ENCODE measurements at places on chromosomes 6 and 20. TPM values are rescaled to one million over a fixed set of nuclear protein-coding genes. Genes with fewer than 3 reads are reported as not detected.

BTBD3 gene
- total RNA-seq = 104 TPM

GPX5 gene
- not detected for total RNA-seq

FERMT1 gene
- 8.4 TPM for total RNA-seq

SLC52A3 gene
- 0.38 TPM for total RNA-seq

IRF4 gene
- total RNA-seq = not detected

MDN1 gene
- total RNA-seq = 44.1 TPM

LIN28B gene
- 38.8 TPM for total RNA-seq

DNA sequence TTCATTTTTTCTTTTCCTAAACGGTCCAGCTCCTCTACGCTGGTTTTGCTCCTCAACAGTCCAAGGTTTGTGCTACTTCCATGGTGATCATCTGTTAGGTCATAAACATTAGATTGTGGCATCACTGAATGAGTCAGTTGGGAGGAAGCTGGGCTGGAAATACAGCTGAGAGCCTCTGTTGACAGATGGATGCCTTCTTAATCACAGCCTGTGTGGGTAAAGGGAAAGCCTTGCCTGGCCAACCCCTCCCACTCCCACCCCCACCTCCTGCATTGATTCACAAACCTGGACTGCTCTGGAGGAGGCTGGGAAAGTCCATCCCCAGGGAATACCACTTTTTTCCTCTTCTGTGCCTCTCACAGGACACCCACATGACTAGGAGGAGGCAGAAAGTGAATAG lies 180.6 kb upstream of the CCN2 start:
- H3K27ac ChIP-seq = no peak overlapping the region
- no peaks in the 10 kb centered on the region for H3K36me3 ChIP-seq
- no peak overlapping the region for H3K4me3 ChIP-seq
- no peak for DNase-seq
- H3K4me1 ChIP-seq = peaks cover 10% of the 10 kb centered on the region
- H3K27me3 ChIP-seq = no peaks in the 10 kb centered on the region

- H3K36me3 ChIP-seq = peaks cover 18% of the 10 kb centered on the region
- no peaks in the 10 kb centered on the region for H3K27me3 ChIP-seq
- DNase-seq = no peak
Measured at GRCh38 chr6:109768485-109768884, 77.4 kb downstream of the FIG4 start.

DNA sequence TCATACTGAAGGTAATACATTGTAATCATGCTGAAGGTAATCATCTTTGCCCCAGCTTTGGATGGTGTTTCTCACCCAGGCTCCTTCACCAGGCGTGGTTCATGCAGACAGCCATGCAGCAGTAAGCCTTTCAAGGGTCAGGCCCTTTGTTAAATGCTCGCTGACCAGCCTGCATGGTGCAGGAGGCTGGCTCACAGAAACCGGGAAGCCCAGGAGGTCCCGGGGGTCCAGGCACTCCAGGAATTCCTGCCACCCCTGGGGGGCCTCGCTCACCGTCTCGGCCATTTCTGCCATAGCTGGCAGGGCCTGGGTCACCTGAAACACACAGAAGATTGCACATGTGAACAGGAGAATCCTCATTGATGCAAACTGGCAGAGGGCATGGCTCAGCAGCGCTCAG lies 86.1 kb downstream of the COL9A1 start:
- H3K4me3 ChIP-seq = no peak overlapping the region
- no peak overlapping the region for H3K27ac ChIP-seq
- no peak for DNase-seq
- H3K36me3 ChIP-seq = no peaks in the 10 kb centered on the region

DNA sequence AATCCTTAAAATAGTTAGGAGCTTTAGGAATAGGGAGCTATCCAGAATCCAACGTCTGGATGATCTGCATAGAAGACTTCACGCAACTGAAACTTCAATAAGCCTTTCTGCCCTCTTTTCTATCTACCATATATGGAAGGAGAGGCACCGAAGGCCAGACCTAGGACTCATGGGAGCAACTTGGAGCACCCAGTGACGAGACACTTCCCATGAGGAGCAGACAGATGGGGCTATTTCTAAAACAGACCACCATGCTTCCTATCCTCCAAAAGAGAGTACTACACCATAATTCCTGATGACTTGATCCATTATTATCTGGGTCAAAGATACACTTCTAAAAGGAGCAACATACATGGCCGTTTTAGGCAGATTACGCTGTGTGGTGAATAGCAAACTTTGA lies 6.0 kb downstream of the RPP40 start:
- no peaks in the 10 kb centered on the region for H3K4me1 ChIP-seq
- H3K27ac ChIP-seq = no peak overlapping the region
- no peaks in the 10 kb centered on the region for H3K27me3 ChIP-seq
- no peak overlapping the region for H3K4me3 ChIP-seq
- peaks cover 3% of the 10 kb centered on the region for H3K36me3 ChIP-seq

- no peak for DNase-seq
- H3K27me3 ChIP-seq = peaks cover 7% of the 10 kb centered on the region
- peaks cover 4% of the 10 kb centered on the region for H3K4me1 ChIP-seq
- H3K27ac ChIP-seq = no peak overlapping the region
- H3K36me3 ChIP-seq = no peaks in the 10 kb centered on the region
- H3K4me3 ChIP-seq = no peak overlapping the region
Measured at GRCh38 chr6:2733324-2733723, 17.4 kb downstream of the MYLK4 start.

GRCh38 chr6:108526739-108527174 lies 34.0 kb upstream of the FOXO3 start:
- no peak overlapping the region for H3K27ac ChIP-seq
- no peak for DNase-seq
- H3K4me1 ChIP-seq = peaks cover 2% of the 10 kb centered on the region
- H3K4me3 ChIP-seq = no peak overlapping the region

- no peak overlapping the region for H3K27ac ChIP-seq
- DNase-seq = no peak
- H3K4me3 ChIP-seq = no peak overlapping the region
- H3K27me3 ChIP-seq = no peaks in the 10 kb centered on the region
- peaks cover 22% of the 10 kb centered on the region for H3K4me1 ChIP-seq
- H3K36me3 ChIP-seq = peaks cover 10% of the 10 kb centered on the region
Measured at GRCh38 chr20:19970256-19970765, 46.9 kb upstream of the NAA20 start.

DNA sequence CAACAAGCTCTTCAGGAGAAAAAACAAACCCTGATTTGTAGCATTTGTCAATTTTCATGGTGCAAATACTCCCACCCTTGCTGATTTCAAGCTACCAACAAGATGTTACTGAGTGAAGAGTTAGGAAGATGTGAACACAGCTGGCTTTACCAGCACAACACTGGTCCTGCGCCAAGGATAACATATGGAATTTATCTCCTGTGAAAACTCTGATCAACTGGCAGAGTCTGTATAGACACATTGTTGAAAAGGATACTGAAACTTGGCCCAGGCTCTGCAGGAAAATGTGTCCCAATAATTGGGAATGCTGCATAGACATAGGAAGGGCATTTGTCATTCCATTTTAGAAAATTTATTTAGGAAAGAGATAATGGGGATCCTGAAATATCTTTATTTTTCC lies 29.0 kb downstream of the OTOR start:
- H3K36me3 ChIP-seq = no peaks in the 10 kb centered on the region
- no peaks in the 10 kb centered on the region for H3K4me1 ChIP-seq
- peaks cover 17% of the 10 kb centered on the region for H3K27me3 ChIP-seq
- H3K4me3 ChIP-seq = no peak overlapping the region

- H3K4me3 ChIP-seq = no peak overlapping the region
- peak; percentile 41 for DNase-seq
- no peaks in the 10 kb centered on the region for H3K27me3 ChIP-seq
- peak overlapping the region; percentile 13 for H3K27ac ChIP-seq
- peaks cover 15% of the 10 kb centered on the region for H3K4me1 ChIP-seq
Measured at GRCh38 chr20:35306931-35307517, 14.8 kb upstream of the FAM83C start.

DNA sequence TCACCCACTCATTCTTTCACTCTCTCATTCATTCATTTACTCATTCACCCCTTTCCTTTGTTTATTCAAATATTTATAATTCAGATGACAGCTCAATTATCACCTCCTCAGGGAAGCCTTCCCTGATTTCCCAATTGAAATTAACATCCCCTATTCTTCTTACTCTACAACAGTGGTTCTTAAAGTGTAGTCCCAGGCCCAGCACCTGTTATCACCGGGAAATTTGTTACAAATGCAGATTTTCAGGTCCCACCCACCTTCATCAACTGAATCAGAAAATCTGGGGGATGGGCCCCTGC lies 30.3 kb downstream of the KIAA1755 start:
- H3K27me3 ChIP-seq = no peaks in the 10 kb centered on the region
- H3K4me3 ChIP-seq = no peak overlapping the region
- H3K4me1 ChIP-seq = no peaks in the 10 kb centered on the region
- no peaks in the 10 kb centered on the region for H3K36me3 ChIP-seq
- no peak for DNase-seq
- no peak overlapping the region for H3K27ac ChIP-seq

GRCh38 chr6:12232339-12232738 lies 57.8 kb upstream of the EDN1 start:
- H3K4me1 ChIP-seq = peaks cover 10% of the 10 kb centered on the region
- no peaks in the 10 kb centered on the region for H3K27me3 ChIP-seq
- H3K4me3 ChIP-seq = no peak overlapping the region
- no peaks in the 10 kb centered on the region for H3K36me3 ChIP-seq
- H3K27ac ChIP-seq = no peak overlapping the region

- H3K27me3 ChIP-seq = no peaks in the 10 kb centered on the region
- H3K4me3 ChIP-seq = no peak overlapping the region
- H3K36me3 ChIP-seq = no peaks in the 10 kb centered on the region
- H3K4me1 ChIP-seq = no peaks in the 10 kb centered on the region
- H3K27ac ChIP-seq = no peak overlapping the region
- DNase-seq = no peak
Measured at GRCh38 chr6:96766769-96767168, 70.5 kb downstream of the GPR63 start.

DNA sequence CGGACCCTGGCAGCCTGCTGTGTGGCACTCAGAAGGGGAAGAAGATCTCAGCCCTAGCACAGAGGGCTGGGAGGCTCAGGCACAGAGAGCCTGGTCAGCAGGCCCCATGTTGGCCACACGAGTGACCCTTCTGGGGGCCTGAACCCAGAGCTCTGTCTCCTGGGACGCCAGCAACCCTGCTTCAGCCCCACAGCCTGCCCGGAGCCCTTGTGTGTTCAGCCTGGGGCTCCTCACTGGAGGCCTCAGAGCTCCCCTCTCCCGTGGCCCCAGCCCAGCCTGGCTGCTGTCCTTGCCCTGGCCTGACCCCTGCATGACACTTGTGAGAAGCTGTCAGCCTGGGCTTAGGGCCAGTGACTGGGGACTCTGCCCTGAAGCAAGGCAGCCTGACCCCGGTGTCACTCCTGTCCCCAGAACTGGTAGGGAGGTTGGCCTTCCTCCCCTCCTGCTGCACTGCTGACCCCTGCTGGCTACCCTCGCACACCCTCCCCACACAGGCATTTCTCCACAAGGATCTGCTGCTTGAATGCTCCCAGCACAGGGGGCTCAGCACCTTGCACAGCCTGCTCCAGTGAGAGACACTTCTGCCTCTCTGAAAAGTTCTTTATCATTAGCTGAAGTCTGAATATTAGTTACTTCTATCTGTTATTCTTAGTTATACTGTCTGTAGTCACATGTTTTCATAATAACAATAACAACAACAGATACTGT lies 15.4 kb upstream of the IP6K3 start:
- no peaks in the 10 kb centered on the region for H3K36me3 ChIP-seq
- no peak overlapping the region for H3K4me3 ChIP-seq

DNA sequence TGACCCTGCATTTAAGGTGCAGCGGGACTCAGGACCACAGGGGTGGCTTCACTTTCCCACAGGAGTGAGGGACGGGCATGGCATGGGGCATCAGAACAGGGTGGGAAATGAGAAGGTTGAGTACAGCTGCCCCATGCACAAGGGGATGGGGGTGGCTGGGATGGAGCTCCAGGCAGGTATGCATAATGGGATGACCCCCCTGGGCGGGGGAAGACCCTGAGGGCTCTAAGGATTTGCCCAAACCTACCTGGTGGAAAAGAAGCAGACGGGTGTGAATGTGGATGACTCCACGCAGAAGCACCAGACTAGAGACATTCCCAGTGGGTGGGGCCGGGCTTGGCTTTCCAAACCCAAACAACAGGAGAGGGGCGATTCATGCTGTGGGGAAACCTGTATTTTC lies 200.3 kb downstream of the SYNDIG1 start:
- no peaks in the 10 kb centered on the region for H3K36me3 ChIP-seq
- DNase-seq = no peak
- no peak overlapping the region for H3K4me3 ChIP-seq
- H3K27ac ChIP-seq = no peak overlapping the region
- H3K27me3 ChIP-seq = peaks cover 6% of the 10 kb centered on the region

GRCh38 chr6:46042355-46042999 lies 26.8 kb upstream of the CLIC5 start:
- H3K27ac ChIP-seq = no peak overlapping the region
- DNase-seq = no peak
- no peaks in the 10 kb centered on the region for H3K36me3 ChIP-seq
- peaks cover 24% of the 10 kb centered on the region for H3K4me1 ChIP-seq
- H3K27me3 ChIP-seq = no peaks in the 10 kb centered on the region
- no peak overlapping the region for H3K4me3 ChIP-seq

DNA sequence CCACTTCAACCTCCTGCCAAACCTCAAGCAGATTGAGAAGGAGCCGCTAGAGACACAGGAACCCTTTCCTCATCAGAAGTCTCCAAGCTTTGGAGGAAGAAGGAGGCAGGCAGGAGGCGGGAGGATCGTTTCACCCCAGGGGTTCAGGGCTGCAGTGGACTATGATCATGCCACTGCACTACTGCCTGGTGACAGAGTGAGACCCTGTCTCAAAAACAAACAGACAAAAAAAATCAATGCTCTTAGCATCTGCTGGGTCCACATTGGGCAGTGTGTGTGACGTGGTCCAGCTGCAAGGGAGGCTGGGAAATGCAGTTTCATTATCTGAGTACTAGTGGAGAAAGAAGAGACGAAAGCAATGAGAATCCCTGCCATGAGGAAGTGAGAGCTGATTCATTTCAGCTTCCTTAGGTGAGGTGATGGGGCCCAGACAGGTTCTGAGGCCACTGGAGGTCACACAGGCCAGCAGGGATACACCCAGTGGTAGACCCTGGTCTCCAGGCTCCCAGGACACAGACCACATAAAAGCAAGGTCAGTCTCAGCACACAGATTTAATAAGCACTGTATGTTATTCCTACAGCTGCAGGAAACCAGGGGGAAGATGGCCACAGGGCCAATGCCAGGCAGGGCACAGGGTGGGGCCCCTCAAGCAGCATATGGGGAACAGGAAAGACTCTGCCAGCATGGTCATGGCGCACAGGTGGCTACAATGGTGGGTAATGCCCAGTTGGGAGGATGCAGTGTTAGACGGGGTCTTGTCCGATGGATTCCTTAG lies 4.3 kb downstream of the GFRA4 start:
- DNase-seq = no peak
- H3K36me3 ChIP-seq = no peaks in the 10 kb centered on the region
- H3K27me3 ChIP-seq = peaks cover 36% of the 10 kb centered on the region
- H3K27ac ChIP-seq = peak overlapping the region; percentile 74
- peak overlapping the region; percentile 1 for H3K4me3 ChIP-seq

DNA sequence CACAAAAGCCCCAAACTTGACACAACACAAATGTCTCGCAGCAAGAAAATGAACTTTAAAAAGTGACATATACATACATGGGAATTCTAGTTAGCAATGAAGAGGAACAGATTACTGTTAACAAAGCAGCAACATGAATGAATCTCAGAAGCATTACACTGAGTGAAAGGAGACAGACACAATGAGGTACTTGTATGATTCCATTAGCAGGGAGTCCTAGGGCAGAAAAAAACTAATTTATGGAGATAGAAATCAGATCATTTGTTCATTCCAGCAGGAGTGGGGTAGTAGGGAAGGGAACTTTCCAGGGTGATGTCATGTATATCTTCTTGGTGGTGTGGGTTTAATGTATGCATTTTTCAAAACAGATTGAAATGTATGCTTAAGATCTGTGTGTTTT lies 524.4 kb downstream of the KIF16B start:
- H3K36me3 ChIP-seq = no peaks in the 10 kb centered on the region
- DNase-seq = no peak
- no peaks in the 10 kb centered on the region for H3K27me3 ChIP-seq
- H3K27ac ChIP-seq = no peak overlapping the region
- peaks cover 7% of the 10 kb centered on the region for H3K4me1 ChIP-seq
